Mesenteric fat pad (tissue), 1 donor: ENCODE measurements at places on chromosomes 11 and 22. TPM values are rescaled to one million over a fixed set of nuclear protein-coding genes. Genes with fewer than 3 reads are reported as not detected.
A peak's percentile ranks its signal among the peaks of the same experiment; 100 is the strongest.

- DNase-seq: no peak
These were observed 545.7 kb upstream of the B3GAT1 start for GRCh38 chr11:134957540-134958335.

DNA sequence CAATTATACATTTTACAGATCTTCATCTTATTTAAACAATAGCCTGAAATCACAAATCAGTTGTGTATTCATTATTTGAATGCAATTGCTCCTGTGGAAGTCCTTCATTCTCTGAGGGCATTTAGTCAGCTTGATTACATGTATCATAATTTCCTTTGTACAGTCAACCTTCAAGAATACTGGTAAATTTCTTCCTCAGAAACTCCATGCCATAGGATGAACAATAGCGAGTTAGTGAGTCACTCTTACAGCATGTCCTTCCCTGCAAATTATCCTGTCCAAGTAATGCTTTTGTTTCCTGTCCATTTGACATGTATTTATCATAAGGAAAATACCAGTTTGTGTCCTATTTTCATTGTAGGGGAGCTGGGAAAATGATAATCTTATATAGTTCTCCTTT lies 3.8 kb downstream of the OR10S1 start:
- no peak for DNase-seq

DNA sequence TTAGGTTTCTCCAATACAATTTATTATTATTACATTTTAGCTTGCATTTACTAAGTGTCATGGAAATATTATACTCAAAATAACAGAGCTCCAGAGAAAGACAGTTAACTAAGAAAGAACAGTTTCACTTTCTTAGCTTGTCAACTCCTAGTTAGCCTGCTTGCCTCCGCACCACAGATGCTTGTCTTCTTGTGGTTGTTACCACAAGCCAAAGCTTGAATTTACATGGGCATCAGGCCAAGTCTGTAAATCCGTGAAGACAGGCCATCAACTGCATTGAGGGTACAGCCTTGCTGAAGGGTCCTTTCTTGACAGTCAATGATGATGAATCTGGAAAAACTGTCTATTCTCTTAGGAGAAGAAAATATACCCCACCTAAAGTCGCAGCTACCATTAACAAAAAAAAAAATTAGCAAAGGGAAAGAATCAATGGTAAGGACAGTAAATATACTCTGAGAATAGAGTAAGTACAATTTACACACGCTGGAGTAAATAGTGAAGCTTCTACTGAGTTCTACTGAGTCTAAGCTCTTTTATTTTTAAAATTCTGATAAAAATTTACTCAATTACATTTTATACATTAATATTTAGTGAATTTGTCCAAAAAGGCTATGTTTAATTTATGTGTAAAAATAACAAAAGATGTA lies 15.6 kb upstream of the DENND5A start:
- no peak for DNase-seq

CABP7 gene
- not detected for total RNA-seq

GRCh38 chr11:121099364-121099763 lies 1.7 kb upstream of the TECTA start:
- no peak for DNase-seq

DNA sequence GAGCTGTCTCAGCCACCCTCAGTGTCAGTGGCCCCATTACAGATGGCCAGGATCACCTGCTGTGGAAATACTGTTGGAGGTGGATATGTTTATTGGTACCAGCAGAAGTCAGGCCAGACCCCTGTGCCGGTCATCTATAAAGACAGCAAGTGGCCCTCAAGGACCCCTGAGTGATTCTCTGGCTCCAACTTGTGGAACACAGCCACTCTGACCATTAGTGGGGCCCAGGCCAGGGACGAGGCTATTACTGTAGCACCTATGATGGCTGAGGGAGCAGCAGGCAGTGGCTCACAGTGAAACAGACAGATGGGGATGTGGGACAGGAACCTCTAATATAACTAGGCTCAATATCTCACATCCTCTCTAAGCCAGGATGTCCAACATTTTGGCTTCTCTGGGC lies 25.5 kb upstream of the GGTLC2 start:
- no peak for DNase-seq

SMTNL1 gene
- not detected for total RNA-seq

DNA sequence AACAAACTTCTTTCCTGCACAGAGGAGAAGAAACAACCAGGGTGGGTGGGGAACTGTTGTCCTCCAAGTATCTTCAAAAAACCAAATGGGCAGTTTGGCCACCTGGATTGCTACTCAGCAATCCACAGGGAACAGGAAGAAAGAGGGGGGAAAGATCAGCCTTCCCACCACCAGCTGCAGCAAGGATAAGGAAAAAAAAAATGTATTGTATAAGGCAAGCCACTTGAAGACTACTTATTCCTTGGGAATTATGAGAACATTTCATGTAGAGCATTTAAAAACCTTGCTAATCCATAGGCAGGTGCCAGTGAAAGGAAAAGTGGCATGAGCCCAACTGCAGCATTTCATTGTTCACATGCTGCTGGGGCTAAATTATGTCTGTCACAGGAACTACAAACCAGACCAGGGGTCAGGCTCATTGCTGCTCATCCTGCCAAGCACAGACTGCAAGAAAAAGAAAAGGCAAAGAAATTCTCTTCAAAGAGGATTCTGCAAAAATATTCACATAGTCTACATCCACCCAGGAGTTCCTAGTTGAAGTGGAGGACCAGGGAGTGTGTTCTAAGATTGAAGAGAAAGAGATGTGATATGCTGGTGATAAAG lies 2.2 kb downstream of the RAB30 start:
- no peak for DNase-seq

DNA sequence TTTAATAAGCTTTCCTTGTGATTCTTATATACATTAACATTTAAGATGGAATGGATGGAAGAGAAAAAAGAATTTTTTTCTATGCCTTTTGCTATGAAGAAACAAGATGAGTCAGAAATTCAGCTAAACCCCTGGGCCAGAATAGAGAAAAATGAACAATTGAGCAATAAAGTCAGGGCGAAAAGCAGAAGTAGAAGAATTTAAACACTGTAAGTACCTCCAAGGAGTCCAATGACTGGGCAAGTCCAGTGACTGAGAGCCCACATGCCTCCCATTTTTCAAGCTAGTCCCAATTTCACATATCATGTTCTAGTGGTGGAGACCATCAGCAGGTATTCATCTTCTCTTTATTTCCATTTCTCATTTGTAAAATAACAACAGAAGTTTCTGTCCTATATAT lies 18.6 kb upstream of the APLP2 start:
- DNase-seq: no peak

PLCB3 gene
- 25.8 TPM for total RNA-seq

DNA sequence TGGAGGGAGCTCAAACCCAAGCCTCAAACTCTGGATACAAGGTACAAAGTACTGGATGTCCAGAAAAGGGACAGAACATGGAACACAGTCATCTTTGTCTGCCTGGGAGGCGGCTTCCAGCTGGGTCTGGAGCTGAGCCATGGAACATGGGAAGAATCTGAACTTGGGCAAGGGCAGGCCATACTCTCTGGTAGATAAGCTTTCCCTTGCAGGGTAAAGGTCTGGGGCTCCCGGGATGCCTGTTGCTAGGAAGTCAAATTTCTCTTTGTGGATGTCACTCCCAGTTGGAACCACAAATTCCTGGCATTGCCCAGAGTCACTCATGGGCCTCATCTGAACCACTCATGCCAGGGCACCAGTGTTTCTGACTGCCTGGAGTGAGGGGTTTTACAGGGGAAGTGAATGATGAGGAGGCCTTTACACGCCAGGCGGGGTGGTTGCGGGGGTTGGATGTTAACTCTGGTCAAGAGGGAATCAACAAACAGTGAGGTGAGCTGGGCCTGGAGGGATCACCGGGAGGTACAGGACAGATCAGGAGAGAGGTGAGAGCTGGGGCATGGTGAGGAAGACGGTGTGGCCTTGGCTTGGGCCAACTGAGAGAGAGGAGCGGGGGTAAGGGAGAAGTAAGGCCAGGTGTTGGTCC lies 5.7 kb downstream of the FTH1 start:
- DNase-seq: peak; percentile 88

CEP126 gene
- 6.5 TPM for total RNA-seq

MUC15 gene
- total RNA-seq: not detected

- no peak for DNase-seq
These were observed 64.9 kb downstream of the NAV2 start for GRCh38 chr11:19777377-19778102.

OR9G1 gene
- total RNA-seq: not detected

ADAMTS8 gene
- 0.42 TPM for total RNA-seq

DNA sequence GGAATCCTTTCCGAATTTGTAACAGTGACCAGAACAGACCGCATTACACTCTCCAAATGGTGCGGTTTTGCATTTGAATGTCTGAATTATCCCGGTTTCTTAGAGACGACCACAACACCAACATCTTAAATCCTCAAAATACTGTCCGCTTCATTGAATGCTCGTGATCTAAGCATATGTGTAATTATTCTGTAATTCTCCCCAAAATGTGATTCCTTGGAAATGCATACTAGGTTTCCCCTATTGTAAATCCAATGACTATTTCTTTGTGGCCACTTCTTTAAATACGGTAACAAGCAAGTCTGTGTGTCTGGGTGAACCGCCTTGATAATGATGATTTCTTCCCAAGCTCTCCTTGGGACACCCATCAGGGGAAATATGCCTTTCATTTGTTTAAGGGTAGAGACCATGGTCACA lies 87.3 kb upstream of the DBX1 start:
- DNase-seq: no peak

C1QTNF4 gene
- total RNA-seq: 1.1 TPM

- no peak for DNase-seq
These were observed 38.5 kb downstream of the RIBC2 start for GRCh38 chr22:45451972-45452371.

- no peak for DNase-seq
These were observed at the start of gene MMP7 for GRCh38 chr11:102530558-102530957. Gene MMP7 (minus strand): TSS chr11:102530747. CDS start chr11:102530700, 47 bp downstream.

GRCh38 chr11:61751384-61751783 lies 1.1 kb upstream of the MYRF start:
- DNase-seq: no peak

DNA sequence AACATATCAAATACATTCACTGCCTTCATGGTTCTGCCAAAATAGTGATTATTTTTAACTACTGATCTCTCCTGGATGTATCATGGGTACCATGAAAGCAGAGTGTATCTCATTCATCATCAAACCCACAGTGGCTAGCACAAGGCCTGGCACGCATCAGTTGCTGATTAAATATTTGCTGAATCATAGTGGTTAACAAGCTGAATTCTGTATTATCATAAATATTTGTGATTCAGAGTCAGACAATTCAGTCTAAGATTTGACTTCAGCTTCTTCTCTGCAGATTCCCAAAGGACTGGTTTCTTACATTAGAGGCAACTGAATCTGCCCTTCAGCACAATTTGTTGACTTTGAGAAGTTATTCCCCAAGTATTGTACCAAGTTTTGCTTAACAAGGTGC lies 715.8 kb upstream of the LRRC4C start:
- DNase-seq: no peak

TBX1 gene
- 3.0 TPM for total RNA-seq

DNA sequence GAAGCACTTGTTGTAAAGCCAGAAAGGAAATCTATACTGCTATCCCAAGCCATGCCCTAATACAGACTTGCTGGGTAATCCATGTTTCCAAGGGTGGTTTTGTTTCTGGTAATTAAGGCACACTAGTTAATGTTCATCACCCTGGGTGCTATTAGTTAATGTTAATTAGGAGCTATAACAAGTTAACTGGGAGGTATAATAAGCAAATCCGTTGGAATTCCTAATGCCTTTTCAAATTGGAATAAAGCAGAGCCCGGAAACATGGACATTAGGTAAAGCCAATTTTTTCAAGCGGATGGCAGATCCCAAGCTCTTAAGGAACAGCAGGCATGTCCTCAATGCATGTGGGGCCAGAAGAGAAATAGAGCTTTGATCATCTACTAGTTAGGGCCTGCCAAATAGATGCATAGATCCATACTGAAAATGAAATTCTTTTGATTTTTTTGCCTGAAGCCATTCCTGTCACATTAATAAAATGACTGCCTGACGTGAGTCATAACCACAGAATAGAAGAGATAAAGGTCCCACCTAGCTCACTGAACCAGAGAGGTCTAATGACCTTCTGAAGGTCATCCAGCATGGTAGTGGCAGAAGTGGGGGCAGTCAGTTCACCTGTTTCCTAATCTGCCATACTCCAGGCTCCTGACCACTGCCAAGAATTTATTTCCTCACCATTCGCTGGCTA lies 28.5 kb upstream of the CCDC34 start:
- no peak for DNase-seq

ACRV1 gene
- not detected for total RNA-seq

GRCh38 chr11:70854901-70855556 lies 397.3 kb downstream of the SHANK2 start:
- no peak for DNase-seq

FOLR2 gene
- 77.3 TPM for total RNA-seq

DNA sequence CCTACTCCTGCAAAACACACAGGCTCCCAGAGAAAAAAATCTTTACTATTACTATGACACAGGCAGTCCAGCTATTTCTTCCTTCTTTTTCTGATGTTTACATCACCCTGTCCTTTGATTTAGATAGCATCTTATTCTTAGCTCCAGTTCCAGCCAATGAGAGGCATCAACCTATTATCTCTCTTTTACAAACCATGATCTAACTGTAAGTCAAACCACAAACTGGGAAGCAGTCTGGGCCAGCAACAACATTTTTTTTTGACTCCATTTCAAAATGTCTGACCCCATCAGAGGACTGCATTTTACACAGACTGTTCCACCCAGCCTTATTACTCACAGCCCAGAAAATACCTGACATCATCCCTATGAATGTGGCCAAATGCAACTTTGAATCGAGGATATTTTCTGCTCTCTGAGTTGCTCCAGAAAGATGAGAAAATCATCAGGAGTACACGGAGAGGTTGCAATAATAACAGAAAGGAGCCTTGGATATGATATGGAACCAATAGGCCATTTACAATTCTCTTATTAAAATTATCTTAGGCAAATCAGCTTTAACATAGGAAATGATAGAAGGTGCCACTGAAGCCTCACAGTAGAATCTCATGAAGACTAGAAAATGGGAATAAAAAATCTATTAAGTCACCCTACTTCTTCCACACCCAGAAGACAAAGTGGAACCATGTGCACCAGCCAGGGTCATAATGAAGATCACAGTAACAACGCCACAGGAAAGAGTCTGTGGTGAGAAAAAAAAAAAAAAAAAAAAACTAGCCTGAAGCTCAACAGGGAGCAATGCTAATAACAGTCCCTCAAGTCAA lies 21.2 kb downstream of the TBRG1 start:
- DNase-seq: no peak

- no peak for DNase-seq
These were observed 1.4 kb upstream of the UVRAG start for GRCh38 chr11:75813622-75814039.

DNA sequence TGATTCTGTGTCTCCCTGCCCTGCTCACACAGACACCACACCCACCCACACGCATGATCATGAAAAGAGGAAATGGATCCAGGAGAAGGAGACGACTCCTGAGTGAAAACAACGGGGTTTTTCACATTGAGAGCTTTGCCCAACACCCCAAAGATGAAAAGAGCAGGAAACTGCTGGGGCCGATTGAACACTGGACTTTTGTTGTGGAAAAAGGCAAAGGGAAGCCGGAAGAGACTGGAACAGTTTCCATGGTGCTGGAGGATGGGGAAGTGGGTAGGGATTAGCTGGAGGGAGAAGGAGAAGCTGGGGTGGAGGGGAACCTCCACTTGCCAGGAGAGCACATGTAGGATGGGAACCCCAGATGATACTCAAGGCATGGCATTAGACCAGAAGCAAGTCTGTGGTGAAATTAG lies 5.2 kb upstream of the SLC43A3 start:
- no peak for DNase-seq

- no peak for DNase-seq
These were observed 387.9 kb downstream of the BUD13 start for GRCh38 chr11:116384876-116385275.
